ENCODE measurements at places on chromosomes 5 and 9.

DNA sequence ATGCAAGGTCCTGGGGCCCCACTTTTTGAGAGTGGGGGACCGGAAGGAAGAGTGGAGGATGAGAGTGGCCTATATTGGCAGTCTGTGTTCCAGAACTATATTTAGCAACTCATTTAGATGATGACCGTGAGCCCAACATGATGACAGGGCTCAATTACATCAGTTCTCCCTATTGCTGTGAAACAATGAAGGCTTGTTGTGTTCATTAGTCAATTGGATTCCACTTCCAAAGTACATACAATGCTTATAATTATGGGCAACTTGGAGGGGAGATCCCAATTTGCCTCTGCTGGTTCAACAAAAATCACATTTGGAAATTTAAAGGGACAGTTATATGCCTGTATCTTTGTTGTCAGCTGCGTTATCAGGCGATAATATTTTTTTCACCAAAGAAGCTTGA is 91.1 kb downstream of the TARS1 start:
- DNase-seq, result no peak

DNA sequence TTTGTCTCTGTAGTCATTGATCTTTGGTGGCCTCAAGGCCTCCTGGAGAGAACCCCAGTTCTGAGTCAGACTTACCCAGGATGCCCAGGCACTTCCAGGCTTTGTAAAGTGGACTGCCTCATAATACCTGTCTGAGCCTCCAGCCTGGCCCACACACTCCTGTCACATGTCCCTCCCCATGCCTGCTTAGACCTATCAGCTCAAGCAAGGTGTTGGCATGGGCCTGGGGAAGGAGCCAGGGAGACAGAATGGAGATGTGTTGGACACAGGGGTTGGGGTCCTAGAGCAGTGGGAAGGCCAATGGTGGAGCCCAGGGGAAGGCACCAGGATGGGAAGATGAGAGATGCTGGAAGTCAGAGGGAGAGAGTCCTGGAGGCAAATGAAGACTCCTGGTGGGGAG is 136.2 kb downstream of the CFAP90 start:
- DNase-seq, result no peak

GRCh38 chr9:131227959-131228460 is 48.3 kb downstream of the FAM78A start:
- DNase-seq, result no peak

DNA sequence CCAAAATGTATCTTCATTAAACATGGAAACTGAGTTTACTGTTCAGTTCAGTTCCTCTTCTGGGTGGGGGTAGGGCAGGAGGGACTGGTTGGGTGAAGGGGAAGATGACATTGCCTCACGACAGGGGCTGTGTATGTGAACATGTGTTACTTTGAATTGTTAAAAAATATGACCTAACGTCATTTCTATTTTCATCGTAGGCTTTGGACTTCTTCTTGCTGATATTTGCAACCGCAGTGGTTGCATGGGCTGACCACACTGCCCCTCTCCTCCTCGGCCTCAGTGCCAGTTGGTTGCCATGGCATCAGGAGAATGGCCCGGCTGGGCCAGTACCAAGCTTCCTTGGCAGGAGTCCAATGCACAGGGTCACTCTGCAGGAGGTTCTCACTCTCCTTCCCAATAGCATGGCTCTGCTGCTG is 41.5 kb downstream of the HACD4 start:
- DNase-seq, result no peak

GRCh38 chr9:6449645-6450044 is 36.6 kb downstream of the UHRF2 start:
- no peak for DNase-seq

DNA sequence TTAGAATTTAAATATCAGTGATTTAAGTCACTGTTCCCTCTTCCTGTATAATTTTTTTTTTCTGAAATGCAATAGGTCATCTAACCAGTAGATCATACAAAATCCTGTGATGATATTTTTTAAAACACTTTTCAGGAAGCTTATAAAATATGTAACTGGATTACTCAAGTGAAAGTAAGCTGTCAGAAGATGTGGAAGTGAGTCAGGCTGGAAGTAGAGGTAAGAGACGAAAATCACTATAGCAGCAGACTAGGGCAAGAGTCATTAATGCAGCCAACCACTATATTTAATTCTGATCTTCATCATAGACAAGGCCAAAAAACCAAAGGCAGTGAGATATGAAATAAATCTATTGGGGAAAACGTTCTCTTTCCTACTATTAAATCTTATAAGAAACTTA is 65.7 kb upstream of the C6 start:
- no peak for DNase-seq

DNA sequence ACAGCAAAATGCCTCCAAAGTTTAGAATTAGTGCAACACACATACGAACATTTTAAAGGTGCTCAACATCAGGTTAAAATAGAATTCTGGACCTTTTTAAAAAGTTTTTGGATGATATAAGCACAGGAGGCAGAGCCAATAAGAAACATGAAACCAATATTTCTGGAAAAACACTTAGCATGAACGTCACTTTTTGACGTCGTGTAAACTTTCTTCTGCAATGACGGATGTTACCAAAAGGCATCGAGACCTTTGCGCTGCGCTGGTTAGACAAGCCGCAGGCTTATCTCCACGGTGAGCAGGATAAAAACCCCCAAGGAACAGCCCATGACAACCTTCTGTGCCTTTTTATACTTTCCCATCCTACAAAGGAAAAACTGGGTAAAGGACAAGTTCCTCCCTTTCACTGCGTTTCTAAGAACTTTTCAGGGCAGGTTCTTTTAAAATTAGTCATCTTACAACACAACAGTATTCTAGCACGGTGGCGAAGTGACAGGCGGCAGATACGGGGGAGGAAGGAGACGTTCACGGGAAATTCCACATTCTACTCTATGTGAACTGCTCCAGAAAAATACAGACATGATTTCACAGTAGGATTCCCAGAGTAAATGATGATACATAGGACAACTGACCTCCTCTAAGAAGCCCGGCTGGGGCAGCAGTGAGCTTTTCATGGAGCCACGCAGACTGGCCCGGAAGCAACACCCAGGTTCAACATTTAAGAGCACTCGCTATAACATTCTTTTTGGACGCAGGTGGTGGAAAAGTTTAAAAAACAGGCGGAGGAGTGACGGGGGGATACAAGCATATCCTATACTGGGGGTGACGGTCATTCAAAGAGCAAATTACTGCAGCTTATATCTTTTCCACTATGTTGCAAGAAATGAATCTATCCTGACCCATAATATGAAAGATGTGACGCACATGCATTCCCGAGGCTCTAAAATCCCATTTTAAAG is 52.4 kb downstream of the USP20 start:
- DNase-seq, result no peak

DNA sequence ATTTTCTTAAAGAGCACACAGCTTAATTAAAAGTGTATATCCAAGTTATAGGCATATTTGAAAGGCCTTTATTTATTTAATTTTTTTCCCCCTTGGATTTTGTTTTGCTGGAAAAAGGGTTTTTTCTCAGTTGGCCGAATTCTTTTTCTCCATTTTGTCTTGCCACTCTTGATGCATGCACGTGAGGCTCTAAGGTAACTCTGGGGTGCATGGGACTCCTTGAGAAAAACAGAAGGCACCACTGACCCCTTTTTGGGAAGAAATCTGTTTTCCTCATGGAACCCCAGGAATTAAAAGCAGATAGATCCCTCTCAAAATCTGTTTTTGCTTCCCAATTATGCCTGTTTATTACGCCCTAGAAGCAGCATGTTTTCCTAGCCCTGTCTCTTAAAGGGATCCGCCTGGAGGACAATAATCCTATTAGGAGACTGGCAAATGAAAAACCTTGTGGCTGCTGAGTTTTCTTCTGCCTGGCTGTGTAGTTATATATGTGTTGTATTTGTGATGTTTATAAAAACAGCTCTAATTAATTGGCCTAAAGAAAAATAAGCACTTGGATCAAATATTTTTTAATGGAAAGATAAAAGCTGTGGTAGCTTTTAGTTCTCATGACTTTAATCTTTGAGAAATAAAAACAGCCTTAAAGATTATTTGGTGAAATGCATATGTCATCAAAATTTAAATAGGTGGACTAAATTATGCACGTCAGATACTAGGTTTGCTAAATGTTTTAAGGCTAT is 435.1 kb upstream of the CDH9 start:
- peak; percentile 53 for DNase-seq

- no peak for DNase-seq
Measured at GRCh38 chr5:171426266-171426665, 6.8 kb downstream of the FGF18 start.

GRCh38 chr5:170449232-170449631 is 54.6 kb upstream of the KCNIP1 start:
- DNase-seq, result no peak

DNA sequence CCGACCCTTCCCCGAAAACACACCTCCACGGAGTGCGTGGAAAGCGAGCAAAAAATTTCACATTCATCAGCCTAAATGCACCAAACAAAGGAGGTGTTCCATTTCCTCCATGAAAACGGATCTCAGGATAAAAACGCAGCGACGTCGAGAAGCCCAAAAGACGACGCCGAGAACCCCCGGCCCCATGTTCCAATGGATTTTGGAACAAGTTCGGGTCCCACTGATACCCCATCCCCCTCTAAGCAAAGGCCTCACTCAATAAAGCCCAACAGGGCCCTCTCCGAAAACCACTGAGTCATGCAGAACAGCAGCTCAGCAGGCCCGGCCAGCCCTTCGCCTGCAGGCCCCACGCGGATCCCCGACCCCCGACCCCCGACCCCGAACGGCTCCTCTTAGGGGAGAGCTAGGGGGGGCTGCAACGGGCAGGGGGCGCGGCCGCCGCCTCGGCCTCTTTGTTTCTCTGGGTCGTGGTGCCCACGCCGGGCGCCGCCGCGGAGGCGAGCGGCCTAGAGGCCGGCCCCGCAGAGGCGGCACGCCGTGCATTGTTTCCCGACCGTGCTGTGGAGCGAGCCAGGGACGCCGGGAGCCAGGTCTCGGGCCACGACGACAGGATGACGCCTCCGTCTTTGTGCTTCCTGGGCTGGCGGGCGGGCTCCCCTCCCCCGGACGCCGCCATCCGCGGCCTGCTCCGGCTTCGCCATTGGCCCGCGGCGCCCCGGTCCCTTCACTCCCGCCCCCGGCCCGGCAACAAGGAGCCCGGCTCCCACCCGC is 915 bp downstream of the ZFAND5 start:
- no peak for DNase-seq

GRCh38 chr9:103799959-103800358 is 294.1 kb upstream of the SMC2 start:
- no peak for DNase-seq

- DNase-seq, result no peak
Measured at GRCh38 chr9:72911247-72911775, 41.5 kb downstream of the ALDH1A1 start.

- no peak for DNase-seq
Measured at GRCh38 chr5:66538126-66538525, 58.1 kb upstream of the MAST4 start.

GRCh38 chr5:23996525-23996924 is 489.1 kb downstream of the PRDM9 start:
- DNase-seq, result no peak

DNA sequence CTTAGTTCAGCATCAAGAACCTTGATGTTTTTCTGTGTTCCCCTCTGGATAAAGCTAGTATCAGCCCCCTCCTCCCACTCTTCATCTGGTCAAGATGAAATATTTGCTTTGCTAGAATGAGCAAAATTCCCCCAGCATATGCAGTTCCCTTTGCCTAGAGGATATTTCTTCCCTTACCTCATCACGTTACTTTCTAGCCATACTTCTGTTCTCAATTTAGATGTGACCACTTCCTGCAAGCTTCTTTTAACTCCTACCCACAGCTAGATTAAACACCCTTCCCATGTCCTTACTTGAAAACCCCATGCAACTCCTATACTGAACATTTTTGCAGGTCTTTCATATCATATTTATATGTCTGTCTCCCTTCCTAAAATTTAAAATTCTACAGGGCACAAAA is 178.9 kb upstream of the TUSC1 start:
- no peak for DNase-seq

GRCh38 chr5:157137691-157138090 is 5.0 kb downstream of the MED7 start:
- no peak for DNase-seq

DNA sequence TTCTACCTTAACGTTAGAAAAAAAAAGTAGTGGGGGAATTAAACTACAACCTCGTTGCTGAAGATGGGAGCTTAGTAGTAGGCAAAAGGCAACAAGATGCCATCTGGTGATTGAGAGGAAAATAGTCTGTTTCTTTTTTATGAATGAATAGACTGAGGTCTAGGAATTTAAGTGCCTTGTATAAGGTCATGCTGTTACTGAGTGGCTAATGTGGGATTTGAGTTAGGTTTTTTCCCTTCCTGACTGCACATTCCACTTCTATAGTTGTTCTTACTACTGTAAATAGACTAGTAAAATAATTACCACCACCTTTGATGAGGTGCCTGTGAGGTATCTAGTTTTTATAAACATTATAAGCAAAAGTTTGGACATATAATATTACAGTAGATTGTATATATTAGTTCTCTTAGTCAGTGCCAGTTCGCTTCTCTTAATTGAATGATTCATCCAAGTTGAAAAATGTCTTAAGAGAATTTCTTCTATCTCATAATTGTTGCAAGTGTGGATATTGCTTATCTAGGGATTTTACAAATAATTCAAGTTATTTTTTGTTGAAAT is 19.1 kb downstream of the FSD1L start:
- no peak for DNase-seq

- DNase-seq, result no peak
Measured at GRCh38 chr9:112034216-112034611, 137.6 kb downstream of the UGCG start.

DNA sequence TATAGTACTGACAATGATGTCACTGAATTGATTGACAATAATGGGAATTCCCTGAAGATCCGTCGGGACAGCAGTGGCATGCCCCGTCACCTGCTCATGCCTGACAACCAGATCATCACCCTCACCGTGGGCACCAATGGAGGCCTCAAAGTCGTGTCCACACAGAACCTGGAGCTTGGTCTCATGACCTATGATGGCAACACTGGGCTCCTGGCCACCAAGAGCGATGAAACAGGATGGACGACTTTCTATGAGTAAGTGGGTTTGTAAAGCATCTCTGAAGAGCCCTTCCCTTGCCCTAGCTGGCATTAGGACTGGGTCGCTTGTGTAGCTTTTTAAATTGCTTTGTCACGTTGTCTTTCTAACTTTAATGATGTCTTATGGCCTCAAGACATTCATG is 72.7 kb upstream of the WWC1 start:
- no peak for DNase-seq

DNA sequence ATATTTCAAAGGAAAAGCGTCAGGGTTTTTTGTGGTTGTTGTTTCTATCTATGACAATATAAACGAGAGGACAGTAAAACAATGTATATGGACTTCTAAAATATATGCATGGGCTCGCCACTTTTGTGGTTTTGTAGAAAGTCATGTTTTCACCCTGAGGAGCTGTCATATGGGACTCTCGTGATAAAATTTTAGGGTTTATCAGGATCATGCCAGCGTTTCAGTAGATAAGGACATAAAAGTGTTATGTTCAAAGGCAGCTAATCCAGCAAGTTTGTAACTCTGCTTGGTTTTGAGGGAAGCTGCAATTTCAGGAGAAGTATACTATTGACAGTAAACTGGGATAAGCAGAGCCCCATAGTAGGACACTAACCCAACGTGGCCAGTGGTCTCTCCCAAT is 120.3 kb downstream of the CDC42SE2 start:
- DNase-seq, result no peak

Measured in NCI-H446 treated with DMSO at 0.1 percent for 48 hours (cell line).